ENCODE measurements at places on chromosomes 1 and 21.

- DNase-seq: no peak
Measured at GRCh38 chr1:50091068-50091467, 17.7 kb upstream of the ELAVL4 start.

- no peak for DNase-seq
Measured at GRCh38 chr1:178324003-178324402, 172.8 kb downstream of the CLEC20A start.

- DNase-seq: no peak
Measured at GRCh38 chr1:107243461-107243860, 102.6 kb downstream of the NTNG1 start.

- no peak for DNase-seq
Measured at GRCh38 chr1:183039985-183040447, 16.8 kb downstream of the LAMC1 start.

DNA sequence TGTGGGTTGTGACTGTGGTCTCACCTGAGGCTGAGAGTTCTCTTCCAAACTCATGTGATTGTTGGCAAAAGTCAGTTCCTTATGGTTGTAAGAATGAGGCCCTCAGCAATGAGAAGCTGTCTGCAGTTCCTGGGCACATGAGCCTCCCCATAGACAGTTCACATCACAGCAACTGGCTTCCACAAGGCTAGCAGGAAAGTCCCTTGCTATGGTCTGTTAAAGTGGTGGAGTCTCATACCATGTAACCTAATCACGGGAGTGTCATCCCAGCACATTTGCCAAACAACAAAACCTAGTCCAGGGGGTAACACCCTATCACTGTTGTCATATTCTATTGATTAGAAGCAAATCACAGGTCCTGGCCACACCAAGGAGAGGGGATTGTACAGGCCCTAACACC, 163.8 kb downstream of the BACH1 start:
- no peak for DNase-seq

DNA sequence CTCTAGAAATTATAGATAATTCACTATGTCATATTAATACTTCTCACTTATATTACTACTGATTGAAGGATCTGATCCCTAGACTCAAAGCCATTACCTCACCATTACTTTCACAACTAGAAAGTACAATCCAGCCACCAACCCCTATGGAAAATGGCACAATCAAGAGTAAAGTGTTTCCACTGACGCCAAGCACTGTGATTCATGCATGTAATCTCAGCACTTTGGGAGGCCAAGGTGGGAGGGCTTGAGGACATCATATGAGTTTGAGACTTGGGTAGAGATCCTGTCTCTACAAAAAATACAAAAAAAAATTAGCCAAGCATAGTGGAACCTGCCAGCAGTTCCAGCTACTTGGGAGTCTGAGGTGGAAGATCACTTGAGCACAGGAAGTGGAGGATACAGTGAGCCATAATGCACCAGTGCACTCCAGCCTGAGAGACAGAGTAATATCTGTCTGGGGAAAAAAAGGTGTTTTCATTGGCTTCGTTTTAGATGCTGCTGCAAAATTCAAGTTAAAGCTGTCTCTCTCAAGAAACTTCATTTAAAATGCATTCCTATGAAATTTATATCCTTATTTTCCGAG, 126.5 kb downstream of the AKT3 start:
- DNase-seq: no peak

GRCh38 chr21:32044205-32045180, 171.7 kb downstream of the HUNK start:
- no peak for DNase-seq

DNA sequence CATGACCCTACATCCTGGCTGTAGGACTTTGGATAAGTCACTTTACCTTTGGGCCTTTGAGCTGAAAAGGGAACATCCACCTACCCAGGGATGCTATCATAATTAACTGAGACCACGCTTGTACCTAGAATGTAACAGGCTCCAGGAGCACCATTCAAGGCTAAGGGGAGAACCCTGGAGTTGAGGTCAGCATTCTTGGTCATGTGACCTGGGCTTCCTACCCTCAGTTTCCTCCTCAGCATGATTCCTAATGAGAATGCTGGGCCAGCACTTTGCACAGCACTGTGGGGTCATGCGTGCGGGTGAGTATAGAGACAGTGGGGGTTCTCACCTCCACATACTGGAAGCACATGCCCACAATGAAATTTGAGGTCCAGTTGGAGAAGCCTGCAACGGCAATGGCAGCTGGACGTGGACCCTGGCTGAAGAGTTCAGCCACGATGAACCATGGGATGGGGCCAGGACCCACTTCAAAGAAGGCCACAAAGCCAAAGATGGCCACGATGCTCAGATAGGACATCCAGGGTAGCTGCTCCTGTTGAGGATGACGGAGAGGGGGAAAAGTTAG, 31.3 kb downstream of the SLC2A1 start:
- DNase-seq: no peak

- DNase-seq: no peak
Measured at GRCh38 chr1:112312315-112312714, 83.7 kb upstream of the CTTNBP2NL start.

GRCh38 chr1:6911974-6912373, 126.7 kb downstream of the CAMTA1 start:
- no peak for DNase-seq

- DNase-seq: no peak
Measured at GRCh38 chr1:245583081-245583480, 428.3 kb downstream of the KIF26B start.

- DNase-seq: no peak
Measured at GRCh38 chr1:111956155-111956771, 33.2 kb downstream of the KCND3 start.
